Effector memory CD4-positive, alpha-beta T cell (primary cell): ENCODE measurements at places on chromosomes 3 and 15.

DNA sequence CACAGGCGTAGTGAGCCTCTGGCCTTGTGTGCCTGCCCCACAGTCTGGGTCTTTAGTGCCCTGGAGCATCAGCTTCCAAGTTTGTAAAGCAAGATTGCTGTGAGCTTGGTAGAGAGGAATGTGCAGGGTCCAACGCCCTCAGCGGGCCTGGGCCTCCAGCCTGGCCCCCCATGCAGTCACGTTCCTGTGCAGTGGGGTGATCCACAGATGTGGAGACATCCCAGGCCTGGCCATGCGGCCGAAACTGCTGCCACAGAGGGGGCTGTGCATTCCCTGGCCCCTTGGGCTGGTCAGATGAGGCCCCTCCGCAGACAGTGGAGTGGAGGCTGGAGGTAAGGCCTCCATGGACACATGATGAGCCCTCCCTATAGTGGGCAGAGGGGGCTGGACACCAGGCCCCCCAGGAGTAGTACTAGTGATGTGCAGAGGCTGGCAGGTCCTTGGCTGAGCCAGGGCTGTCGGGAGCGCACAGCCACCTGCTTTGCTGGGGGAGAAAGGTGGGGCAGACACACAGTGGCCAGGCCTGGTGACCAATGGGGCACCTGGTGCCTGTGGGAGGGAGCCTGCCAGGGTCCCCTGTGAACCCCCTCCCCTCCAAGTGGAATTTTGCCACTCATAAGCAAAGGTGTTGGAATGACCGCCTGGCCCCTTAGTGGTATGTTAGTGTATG is 71.5 kb downstream of the EFCAB12 start:
- DNase-seq = no peak

GRCh38 chr15:56915888-56916287 is 2.6 kb upstream of the TCF12 start:
- no peak for DNase-seq

GRCh38 chr3:150703299-150703755 is 393 bp downstream of the ERICH6 start:
- DNase-seq = peak; percentile 34

- DNase-seq = no peak
Observed at GRCh38 chr3:54173371-54173770, 51.0 kb downstream of the CACNA2D3 start.

GRCh38 chr3:145177828-145178227 is 983.2 kb downstream of the PLOD2 start:
- DNase-seq = no peak

- DNase-seq = no peak
Observed at GRCh38 chr3:15861163-15861562, 63.4 kb upstream of the ANKRD28 start.

- DNase-seq = no peak
Observed at GRCh38 chr3:39277893-39278615, 1.8 kb downstream of the CX3CR1 start.

DNA sequence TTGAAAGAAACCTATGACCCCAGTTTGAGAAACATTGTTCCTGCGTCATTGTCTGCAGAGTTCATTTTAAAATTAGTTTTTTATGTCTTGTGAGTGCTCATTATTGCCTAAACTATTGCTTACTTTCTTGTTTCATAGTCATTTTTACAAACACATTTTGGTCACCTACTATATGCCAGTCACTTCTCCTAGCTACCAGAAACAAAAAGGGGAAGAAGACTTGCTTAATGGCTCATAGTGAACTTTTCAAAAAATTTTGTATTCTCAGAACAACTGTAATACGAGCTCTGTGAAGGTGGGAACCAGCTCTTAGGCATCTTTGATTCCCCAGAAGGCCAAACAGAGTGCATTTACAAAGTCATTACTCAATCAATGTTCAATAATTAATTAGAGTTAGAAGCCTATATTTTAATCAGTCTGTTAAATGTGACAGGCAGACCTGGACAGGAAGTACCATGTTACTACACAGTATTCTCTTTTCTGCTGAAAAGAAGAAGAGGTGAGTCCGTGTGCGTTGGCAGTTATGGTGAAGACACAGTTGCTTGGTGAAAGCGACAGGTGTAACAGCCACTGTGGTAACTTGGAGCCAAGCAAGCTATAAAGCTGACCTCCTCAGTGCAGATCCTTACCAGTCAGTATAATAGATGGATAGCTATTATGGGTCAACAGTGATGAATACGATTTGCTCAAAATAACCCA is 46.6 kb downstream of the DPPA2 start:
- DNase-seq = no peak

DNA sequence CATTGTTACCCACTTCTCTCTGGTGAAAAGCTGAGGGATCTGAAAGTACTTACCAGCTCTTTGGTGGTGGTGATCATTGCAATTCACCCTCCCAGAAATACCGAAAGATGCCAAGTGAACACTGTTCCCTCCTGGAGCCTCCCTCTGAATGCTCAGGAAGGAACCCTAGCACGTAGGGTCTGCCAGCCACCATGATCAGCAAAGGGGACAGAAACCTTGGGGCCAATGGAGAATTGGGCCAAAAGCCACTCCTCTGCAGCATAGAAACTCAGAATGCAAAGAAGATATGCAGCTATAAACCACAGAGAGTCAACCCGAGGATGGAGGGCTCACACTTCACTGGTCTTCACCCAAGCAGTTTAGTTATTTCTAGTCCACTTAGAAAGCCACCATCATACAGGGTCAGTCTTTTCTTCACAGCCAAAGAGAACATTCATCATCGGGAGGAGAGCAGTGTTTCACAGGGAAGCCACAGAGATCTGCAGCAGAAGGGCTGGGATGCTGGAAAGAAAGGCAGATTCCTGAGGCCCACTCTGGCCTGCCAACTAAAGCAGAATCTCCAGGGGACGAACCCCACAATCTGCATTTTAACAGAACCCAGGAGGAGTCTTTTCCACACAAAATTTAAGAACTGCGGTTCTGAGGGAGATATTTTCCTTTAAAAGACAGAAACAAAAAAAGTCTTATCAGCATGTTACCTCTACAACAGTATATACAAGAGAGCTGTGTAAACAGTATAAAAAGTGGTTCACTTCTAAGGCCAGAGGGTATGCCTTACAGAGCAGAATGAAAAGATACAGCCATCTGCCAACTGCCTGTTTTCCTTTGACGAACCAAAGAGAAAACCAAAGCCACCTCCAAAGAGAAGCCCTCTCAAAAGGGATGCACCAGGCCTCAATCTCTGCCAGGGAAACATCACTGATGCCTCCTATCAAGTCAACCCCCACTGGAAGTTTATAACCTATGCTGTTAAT is 11.3 kb downstream of the TBC1D2B start:
- DNase-seq = no peak

GRCh38 chr15:87365186-87365585 is 891.4 kb downstream of the NTRK3 start:
- no peak for DNase-seq

- no peak for DNase-seq
Observed at GRCh38 chr15:77603611-77604336, 28.9 kb downstream of the LINGO1 start.

- no peak for DNase-seq
Observed at GRCh38 chr3:44476181-44476611, 1.3 kb downstream of the ZNF445 start.

GRCh38 chr3:128432971-128433836 is 33.5 kb downstream of the DNAJB8 start:
- DNase-seq = no peak

GRCh38 chr3:129940086-129940485 is 34.4 kb upstream of the TRH start:
- no peak for DNase-seq

DNA sequence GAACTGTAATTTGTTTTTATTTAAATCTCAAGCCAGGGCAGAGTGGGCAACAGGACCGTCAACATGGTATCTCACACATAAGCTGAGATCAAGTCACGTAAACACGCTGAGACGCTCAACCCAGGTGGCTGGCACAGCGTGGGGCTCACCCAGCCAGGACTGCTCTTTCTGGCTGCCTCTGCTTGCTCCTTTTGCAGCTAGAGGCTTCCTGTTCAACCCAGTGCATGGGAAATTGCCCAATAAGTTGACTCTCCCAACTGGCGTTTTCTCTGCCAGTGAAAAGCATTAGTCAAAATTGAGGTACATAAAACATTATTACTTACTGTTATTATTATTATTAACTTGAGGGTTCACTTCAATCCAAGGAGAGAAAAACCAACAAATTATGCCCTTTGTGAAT is 398.1 kb downstream of the NR2F2 start:
- no peak for DNase-seq

DNA sequence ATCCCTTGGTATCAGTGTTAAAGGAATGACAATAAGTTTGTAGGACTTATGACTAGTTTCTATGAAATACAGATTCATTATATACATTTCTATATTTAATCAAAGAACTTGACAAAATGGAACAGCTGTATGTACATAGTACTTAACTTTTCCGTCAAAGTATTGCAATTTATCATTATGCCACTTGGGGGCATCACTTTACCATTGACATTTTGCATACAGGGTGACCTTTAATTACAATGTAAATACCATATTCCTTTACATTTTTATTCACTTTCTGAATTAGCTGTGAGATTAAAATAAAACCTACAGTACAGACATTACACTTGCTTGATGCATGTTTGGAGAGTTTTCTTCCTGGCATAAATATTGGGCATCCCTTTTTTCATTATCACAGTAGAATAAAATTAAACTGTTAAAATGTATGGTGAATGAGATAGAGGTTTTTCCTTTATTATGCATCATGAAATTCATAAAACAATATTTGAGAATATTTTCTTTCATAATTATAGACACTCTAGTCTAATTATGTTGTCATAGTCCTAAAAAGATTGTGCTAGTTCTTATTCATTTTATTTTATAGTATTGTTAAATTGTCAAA is 6.9 kb downstream of the NEK11 start:
- no peak for DNase-seq

- no peak for DNase-seq
Observed at GRCh38 chr3:182565916-182566796, 227.1 kb upstream of the ATP11B start.

DNA sequence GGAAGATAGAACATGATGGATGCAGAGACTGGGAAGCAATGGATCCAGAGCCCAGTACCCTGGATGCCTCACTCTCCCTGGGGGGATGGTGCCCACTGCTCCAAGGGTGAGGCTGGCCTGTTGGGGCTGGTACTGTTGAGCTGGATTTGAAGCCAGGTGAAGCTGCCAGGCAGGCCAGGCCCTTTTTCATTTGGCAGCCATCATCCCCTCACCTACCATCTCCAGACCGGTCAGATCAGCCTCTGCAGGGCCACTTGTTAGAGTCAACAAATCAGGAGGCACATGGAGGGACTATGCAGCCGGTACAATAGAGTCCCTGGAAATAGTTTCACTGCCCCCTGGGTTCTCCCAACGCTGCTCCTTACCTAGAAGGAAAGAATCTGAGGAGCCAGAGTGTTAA is 5.9 kb downstream of the MAPKAPK3 start:
- DNase-seq = no peak

DNA sequence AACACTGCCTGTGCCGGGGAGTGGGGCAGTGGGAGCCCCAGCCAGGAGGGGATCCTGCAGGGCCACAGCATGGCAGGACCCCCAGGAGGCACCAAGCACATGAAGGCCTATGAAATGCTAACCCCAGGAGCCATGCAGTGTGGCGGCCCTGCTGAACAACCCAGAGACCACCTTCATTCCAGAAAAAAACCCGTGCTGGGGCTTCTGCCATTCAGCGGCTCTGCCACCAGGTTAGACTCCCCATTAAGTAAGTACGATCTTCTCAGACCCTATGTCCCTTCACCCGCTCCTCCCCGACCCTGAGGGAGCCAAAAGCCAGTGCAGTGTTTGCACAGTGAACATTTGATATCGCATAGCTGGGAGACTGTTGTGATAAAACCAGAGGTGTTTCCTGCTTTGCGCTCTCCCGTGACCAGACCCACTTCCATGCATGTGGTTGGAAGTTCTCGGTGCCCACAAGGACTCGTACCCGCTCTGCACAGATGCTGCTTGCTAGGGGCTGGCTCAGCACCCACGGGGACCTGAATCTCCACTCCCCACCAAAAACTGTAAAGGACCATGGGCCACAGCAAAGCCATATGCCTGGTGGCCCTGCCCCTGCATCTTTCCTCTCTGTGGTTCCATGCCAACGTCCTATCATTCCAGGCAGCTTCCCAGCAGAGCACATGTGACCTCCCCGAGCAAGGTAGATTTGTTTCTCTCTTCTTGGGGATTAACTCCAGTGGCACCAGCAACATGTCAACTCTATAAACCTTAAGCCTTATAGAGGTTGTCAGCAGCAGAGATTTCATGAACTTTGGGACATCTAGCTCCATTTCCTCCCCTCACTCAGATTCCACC is 5.3 kb downstream of the PLA2G4D start:
- no peak for DNase-seq

- DNase-seq = no peak
Observed at GRCh38 chr3:191768421-191768820, 307.5 kb downstream of the PYDC2 start.

- no peak for DNase-seq
Observed at GRCh38 chr15:77870195-77871065, 207.1 kb downstream of the TBC1D2B start.

- DNase-seq = no peak
Observed at GRCh38 chr15:25877681-25878080, 14.6 kb upstream of the ATP10A start.

DNA sequence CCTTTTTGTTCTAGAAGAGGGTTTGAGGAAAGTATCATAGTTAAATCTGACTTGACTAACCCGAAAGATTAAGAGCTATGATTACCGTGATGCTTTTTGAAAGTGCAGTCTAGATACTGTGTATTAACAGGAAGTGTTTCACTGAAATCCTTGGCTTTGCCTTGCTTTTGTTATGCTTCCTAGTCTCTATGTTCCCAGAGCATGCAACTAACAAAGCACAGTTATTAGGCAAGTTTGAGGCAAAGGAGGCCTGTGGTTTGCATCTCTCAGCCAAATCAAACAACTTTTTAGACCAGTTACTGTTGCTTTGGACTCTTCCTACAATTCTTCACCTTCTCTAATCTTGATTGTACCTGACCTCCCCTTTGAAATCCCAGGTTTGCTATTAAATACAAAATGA is 3.9 kb downstream of the LXN start:
- no peak for DNase-seq

DNA sequence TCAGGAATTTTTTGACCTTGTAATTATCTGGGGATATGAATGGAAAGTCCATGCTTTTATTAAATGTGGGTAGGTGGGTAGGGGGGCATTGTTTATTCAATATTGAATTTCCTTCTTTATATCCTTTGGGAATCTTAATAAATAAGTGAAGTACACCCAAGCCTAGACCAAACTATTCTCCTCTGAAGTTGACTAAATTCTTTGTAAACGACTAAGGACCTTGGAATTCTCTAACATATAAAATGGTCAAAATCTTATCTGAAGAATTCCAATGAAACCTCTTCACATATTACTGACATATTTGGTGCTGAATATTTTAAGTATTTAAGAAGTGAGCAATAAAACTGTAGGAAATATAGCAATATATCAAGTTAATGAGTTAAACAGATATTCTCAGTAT is 1432.1 kb upstream of the GBE1 start:
- no peak for DNase-seq
